Stimulated activated CD8-positive, alpha-beta memory T cell treated with anti-CD3 and anti-CD28 coated beads, Interleukin-2, amount 100 ng/mL, for 1 hour (primary cell): ENCODE measurements at places on chromosomes 5 and 9.

DNA sequence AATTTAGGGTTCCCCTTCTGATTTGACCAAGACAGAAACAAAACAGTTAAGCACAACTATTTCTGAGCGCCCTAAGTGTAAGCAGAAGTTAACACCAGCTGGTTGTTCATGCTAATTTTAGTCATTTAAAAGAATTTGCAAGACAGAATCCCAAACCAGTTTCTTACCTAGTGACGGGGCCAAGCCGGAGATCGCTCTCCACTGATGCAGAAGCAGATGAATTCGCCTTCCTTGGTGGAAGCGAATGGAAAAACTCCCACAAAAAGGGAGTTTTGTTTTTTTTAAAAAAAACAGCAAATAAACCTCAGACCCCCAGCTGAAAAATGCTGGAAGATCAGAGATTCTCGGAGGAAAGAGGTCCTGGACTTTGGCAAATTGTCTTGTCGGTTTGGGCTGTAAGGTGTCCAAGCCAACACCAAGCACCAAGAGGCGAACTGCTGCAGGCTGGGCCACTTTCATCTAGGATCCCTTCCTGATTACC lies 47.4 kb upstream of the GLDC start:
- no peak for DNase-seq

- DNase-seq, result no peak
These were observed 131.5 kb upstream of the OTULINL start for GRCh38 chr5:14450018-14450524.

DNA sequence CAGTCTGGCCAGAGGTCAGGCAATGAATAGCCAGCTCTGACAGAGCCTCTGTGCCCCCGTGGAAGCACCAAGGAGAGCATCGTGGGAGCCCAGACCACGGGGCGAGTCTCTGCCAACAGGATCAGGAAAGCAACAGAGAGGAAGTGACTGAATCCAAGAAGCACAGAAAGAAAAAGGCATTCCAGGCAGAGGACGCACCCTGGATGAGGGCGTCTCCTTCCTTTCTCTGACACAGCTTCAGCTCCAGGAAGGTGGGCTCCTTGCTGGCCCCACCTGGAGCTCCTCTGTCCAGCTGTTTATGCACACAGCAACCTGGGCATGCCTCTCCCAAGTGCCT lies 16.6 kb downstream of the HK3 start:
- DNase-seq, result no peak

GRCh38 chr5:105907016-105907415 lies 1763.7 kb downstream of the EFNA5 start:
- no peak for DNase-seq

GRCh38 chr5:52738095-52738506 lies 49.6 kb upstream of the ITGA1 start:
- no peak for DNase-seq

DNA sequence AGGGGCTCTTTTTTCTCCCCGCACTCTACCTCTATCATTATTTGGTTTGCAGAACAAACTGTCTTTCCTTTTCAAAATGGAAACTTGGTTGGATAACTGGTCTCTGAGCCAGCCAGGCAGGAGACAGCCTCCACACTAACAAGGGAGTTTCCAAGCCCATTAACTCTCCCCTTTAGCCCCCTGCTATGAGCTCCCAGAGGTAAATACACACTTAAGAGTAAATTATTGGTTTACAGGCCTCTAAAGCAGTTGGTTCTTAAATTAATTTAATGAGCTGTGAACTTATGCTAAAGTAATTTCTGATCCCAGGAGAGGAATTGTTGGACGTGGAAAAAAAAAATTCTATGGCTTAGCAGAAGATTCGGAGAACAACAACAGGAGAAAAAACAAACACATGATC lies 30.3 kb downstream of the EPB41L4A start:
- no peak for DNase-seq

DNA sequence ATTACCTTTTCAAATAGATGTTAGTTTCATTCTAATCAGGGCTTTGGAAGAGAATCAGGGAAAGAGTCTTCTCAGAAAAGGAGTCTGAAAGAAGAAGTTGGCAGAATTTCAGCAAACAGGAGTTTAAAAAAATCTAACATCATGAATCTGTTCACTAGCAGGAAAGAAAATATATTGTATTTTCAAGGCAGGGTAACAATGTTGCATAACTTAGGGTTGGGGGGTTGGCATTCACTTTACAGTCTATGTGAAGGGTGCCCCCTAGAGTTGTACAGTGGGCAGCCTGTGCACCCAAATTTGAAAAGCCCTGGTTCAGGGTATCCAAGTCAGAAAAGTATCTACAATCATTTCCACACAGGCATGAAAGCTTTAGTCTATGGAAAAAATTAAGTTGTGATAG lies 348.4 kb upstream of the SLC30A5 start:
- DNase-seq, result no peak

- DNase-seq, result no peak
These were observed 23.3 kb upstream of the CPLANE1 start for GRCh38 chr5:37272511-37272910.

GRCh38 chr5:14849516-14850294 lies 21.9 kb downstream of the ANKH start:
- DNase-seq, result no peak

- DNase-seq, result no peak
These were observed 7.0 kb downstream of the NFIB start for GRCh38 chr9:14306672-14307660.

GRCh38 chr5:126543660-126544059 lies 51.4 kb downstream of the ALDH7A1 start:
- no peak for DNase-seq

DNA sequence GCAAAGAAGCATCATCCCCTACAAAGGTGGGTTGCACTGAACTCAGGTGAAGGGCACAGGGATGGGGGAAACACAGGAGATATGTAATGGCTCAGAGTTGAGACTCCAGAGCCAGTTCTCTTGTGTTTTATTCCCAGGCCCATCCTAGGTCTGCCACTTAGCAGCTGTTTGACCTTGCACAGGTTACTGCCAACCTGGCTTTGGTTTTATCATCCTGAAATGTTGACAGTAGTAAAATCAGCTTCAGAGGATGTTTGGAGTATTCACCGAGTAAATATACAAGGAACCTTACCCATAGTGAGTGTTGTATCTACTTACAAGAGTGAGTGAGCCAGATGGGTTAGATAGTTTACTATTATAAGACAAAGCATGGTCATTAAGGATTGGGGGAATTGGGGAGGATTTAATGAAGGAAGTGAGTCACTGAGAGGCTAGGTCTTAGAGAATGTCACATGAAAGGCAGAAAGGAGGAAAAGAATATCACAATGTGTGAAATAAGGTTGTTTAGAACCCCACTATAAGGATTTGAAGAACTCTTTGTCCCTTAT lies 141.3 kb downstream of the MAN2A1 start:
- DNase-seq, result no peak

DNA sequence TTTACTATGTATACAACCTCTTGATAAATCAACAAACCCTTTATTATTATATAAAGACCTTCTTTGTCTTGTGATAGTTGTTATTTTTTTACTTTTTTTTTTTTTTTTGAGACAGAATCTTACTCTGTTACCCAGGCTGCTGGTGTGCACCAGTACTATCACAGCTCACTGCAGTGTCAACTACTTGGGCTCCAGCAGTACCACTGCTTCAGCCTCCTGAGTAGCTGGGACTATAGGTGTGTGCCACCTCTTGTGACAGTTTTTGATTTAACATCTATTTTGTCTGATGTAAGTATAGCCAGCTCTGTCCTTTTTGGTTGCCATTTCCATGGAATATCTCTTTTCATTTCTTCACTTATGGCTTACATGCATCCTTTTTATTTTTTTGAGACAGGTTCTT lies 42.6 kb downstream of the CREBRF start:
- DNase-seq, result no peak

DNA sequence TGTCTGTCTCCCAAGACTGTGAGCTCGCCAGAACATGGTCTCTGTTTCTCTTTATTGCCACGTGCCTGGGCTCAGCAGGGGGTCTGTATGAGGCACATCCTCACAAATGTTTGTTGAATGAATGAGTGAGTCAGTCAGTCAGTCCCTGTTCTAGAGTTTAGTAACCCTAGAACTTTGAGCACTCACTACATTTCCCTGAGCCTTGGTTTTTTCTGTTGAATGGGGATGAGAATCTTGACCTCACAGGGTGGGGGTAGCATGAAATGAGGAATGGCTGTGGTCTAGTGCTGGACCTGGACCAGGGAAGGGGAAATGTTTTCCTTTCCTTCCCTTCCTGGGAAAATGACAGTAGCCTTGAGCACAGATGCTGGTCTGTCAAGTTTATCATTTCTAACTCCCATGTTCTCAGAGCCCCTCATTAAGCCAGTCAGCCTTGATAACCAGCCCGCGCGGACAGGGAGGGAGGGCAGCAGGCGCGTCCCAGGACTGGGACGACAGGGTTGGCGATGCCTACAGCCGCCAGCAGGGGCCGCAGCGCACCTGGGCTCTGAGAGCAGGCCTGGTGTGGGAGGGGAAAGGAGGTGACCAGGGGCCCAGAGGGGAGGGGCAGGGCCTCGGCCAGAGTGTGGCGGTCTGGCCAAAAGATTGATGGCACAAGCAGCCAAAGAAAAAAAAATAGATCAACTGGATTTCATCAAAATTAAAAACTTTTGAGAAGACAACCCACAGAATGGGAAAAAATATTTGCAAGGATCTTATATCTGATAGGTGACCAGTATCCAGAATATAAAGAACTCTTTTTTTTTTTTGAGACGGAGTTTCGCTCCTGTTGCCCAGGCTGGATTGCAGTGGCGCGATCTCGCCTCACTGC lies 24.1 kb upstream of the WNK2 start:
- DNase-seq, result peak; percentile 33

- DNase-seq, result no peak
These were observed 25.7 kb upstream of the C5orf47 start for GRCh38 chr5:173963182-173963838.

- no peak for DNase-seq
These were observed 46.7 kb upstream of the PPP1R2B start for GRCh38 chr5:156803404-156803803.

- DNase-seq, result no peak
These were observed 45.0 kb downstream of the TENT4A start for GRCh38 chr5:6758236-6758635.
